Stimulated activated CD8-positive, alpha-beta memory T cell treated with anti-CD3 and anti-CD28 coated beads, Interleukin-4, amount 100 ng/mL, for 4 hours (primary cell): ENCODE measurements at places on chromosomes 12 and 14.

DNA sequence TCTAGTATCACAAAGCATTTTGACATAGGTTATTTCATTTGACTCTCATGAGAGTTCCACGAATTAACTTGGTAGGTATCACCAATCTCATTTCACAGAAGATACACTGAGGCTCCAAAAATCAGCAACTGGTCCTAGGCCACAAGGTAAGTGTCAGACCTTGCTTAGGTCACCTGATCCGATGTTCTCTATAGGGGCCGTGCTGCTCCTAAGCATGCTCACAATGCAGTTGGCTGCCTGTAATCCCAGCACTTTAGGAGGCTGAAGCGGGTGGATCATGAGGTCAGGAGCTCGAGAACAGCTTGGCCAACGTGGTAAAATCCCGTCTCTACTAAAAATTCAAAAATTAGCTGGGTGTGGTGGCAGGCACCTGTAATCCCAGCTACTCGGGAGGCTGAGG lies 78.7 kb upstream of the FOXN3 start:
- no peak for DNase-seq

- DNase-seq = no peak
These were observed 275.0 kb downstream of the AKAP6 start for GRCh38 chr14:32603992-32604565.

GRCh38 chr12:2190085-2190484 lies 137.3 kb downstream of the CACNA1C start:
- no peak for DNase-seq

DNA sequence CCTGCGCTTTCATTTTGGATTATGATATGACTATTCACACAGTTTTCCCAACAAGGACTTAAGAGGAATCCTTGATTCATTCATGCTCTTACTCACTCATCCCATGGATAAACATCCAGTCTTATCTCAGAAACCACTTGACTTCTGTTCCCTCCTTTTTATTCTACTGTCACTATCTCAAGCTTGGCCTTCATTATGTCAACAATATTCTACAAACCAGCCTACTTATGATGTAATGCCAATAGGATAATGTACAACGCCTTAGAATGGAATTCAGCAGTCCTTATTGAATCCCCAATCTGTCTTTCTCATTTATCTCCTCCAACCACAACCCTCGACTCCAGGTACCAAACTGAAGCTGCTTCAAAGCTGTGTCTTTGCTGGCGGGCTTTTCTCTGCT lies 448.5 kb downstream of the PDZRN4 start:
- no peak for DNase-seq

DNA sequence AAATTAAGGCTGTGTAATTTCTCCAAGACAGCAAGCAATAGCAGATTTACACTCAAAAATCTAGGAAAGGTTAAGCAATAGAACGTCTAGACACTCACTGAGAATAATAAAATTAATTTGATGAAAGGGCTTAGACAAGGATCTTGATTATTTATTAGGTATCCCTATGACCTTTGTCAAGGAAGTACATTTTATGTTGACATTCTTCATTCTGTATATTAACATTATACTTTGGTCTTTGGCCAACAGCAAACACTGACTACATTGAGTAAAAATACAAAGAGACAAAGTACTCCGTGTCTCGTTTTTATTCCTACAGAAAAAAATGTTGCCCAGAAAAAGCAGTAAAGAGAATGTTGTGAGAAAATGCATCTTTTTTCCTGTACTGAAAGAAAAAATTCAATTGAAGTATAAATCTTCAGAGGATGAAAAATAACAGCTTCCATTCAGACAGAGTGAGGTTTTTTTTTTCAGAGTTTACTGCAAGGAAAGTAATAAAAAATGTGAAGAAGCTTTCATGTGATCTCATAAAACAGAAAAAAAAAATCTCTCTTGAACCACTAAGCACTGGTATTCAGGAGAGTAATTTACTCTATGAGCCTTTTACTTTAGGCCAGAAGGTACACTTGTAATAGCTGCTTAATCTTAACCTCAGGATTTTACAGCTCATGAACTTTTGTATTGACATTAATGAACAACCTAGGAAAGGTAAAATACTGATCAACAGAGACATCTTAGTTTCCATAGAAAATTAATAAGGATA lies 605.0 kb downstream of the FSCB start:
- DNase-seq = no peak

GRCh38 chr12:107248187-107248586 lies 154.8 kb upstream of the CRY1 start:
- no peak for DNase-seq

GRCh38 chr12:51846911-51847642 lies 1.4 kb downstream of the FIGNL2 start:
- peak; percentile 17 for DNase-seq

- DNase-seq = no peak
These were observed 923.0 kb upstream of the TMEM132C start for GRCh38 chr12:127343940-127344339.

- DNase-seq = no peak
These were observed 160.8 kb downstream of the FOXN3 start for GRCh38 chr14:89256283-89256682.

DNA sequence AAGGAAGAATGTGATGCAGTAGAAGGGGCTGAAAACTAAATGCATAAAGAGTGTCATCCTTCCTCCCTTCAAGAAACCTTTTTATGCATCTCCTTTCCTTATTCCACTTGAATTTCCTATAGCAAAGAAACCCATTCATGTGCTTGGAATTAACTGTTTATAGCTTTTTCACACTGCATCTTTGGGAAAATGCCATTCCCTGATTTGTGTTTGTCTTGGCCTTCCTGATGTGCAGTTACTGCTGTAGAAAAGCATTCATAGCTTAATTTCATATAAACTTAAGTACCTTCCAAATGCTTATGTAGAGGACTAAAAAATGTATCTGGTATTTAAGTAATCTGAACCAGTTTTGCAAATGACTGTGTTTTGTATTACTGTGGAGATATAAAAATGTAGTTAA lies 61.8 kb downstream of the SDR9C7 start:
- DNase-seq = no peak

- no peak for DNase-seq
These were observed 286.8 kb upstream of the AMIGO2 start for GRCh38 chr12:47366579-47366978.

DNA sequence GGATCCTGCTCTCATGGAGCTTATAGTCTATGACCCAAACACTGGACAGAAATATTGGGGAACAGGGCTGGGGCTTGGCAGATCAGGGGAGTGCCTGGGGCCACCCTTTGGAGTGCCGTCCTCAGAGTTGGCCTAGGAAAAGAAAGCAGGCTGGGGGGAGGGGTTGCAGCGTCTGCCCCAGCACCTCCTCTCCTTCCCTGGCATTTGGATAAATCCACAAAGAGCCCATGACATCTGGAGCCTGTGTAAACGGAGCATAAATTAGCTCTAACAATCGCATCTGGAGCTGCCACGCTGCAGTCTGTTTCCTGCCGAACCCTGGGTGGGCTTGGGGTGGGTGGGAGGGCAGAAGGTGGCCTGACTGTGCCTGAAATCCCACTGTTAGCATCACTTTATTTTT lies 63.8 kb downstream of the MVK start:
- DNase-seq = no peak

DNA sequence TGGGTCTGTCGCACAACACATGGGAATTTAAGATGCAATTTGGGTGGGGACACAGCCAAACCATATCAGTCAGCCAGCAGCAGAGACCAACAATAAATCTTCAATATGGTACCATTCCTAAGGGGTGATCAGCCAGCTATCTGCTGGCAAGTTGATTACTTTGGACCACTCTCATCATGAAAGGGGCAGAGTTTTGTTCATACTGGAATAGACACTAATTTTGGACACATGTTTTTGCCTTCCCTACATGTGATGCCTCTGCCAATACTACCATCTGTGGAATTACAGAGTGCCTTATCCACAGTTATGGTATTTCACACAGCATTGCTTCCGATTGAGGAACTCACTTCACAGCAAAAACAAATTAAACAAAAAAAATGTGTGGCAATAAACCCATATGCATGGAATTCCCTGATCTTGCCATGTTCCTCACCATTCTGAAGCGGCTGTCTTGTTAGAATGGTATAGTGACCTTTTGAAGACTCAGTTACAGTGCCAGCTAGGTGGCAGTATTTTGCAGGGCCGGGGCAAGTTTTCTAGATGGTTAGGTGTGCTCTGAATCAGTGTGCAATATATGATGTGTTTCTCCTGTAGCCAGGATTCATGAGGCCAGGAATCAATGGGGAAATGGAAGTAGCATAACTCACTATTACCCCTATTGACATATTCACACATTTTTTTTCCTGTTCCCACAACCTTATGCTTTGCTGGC lies 179.0 kb upstream of the IGF1 start:
- DNase-seq = no peak

GRCh38 chr12:102680304-102680703 lies 199.9 kb upstream of the IGF1 start:
- no peak for DNase-seq

DNA sequence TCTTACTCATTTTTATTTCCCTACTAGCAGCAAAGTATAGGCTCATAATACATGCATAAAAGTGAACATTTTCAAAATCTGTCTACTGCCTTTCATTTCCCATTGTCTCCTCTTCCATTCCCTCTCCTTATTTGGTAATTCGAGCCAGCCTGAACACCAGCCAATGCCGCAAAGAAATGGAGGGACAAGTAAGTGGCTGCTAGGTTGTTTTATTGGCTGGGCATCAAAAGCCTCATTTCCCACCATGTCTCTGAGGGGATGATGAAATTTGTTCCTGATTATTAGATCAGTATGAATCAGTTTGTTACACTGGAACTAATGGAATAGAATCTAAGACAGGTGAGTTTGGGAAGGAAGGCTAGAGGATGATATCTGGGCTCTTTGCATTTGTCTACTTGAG lies 143.5 kb downstream of the KCNA5 start:
- DNase-seq = no peak

- DNase-seq = no peak
These were observed 145.3 kb downstream of the GRIN2B start for GRCh38 chr12:13836099-13836498.

DNA sequence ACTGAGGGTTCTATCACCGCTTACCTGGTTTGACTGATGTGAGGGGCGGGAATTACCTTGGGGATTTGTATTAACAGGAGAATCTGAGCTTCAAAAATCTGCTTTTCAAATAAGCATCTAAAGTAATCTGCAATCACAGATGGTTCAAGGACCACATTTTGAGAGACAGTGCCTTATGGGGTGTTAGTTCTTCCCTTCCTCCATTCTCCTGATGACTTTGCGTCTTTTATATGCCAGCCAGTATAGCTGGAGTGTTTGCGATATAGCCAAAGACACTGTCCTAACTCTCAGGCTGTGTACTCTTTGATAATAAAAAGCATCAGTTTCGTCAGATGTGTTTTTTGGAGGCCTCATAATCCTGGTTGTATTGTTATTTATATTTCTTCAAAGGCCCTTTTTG lies 39.5 kb downstream of the PPHLN1 start:
- DNase-seq = no peak

- DNase-seq = no peak
These were observed 3.2 kb downstream of the DUSP6 start for GRCh38 chr12:89348894-89349699.

DNA sequence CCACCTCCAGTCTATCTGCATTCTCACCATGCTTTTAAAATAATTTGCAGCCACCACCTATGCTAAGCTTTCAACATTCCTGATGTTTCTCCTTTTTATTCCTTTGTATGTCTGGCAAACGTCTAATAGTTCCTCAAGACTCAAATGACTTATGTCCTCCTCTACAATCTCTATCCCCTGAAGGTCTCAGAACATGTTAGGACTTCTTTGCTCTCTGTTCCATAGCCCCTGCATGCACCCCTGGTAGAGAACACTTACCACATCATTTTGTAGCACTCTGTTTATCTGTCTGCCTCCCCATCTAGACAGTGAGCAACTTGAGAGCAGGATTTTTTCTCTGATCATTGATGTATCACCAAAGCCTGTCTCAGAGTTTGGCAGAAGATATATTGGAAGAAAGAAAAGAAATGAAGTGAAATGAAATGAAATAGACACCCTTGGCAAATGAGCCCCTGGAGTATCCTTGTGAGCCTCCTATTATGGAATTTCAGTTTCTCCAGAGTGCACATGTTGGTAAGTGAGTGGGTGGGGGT lies 1231.2 kb upstream of the FLRT2 start:
- DNase-seq = no peak

- DNase-seq = no peak
These were observed 152.2 kb upstream of the RGS6 start for GRCh38 chr14:71780075-71780474.

DNA sequence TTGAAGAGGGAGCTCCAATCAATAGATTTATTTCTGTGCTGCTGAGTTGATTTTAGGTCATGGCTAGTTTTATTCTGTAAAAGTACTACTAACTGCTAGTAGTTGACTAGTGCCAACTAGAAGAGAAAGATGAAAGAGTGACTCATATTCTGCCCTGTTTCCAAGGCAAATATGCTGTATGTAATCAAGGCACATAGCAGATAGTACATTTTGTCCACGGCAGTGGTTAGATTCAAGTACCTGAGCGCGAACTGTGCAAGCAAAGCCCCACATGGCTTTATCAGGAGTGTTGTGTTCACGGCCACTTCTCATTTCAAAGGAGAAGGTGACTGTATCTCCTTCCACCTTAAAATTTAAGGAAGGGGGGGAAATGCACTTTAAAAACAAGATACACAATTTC lies 126.8 kb downstream of the TRAFD1 start:
- no peak for DNase-seq

- no peak for DNase-seq
These were observed 167.0 kb downstream of the LRFN5 start for GRCh38 chr14:41773536-41774279.

GRCh38 chr12:2323532-2324255 lies 270.9 kb downstream of the CACNA1C start:
- no peak for DNase-seq

- no peak for DNase-seq
These were observed 185.6 kb downstream of the TBX5 start for GRCh38 chr12:114220311-114220710.

GRCh38 chr14:101681795-101682194 lies 79.7 kb upstream of the PPP2R5C start:
- no peak for DNase-seq

GRCh38 chr12:54437243-54437642 lies 18.2 kb upstream of the ITGA5 start:
- DNase-seq = no peak

GRCh38 chr12:109844091-109844490 lies 10.9 kb upstream of the TRPV4 start:
- DNase-seq = no peak

DNA sequence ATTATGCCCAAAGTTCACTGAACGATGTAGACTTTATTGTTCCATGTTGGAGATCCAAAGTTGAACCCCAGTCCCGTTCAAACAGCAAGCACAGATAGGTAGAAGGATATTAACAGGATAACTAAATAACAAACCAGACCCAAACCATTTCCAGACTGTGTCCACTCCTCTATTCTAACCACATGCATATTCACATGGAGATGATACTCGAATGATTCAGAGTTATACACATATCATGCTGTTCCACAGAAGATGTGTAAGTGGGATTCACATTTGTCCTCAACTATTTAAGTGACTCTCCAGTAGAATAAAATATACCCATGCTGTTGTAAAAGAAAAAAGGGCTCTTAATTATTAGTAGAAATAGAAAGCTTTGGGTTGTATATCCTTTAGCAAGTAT lies 185.9 kb downstream of the ITPR2 start:
- DNase-seq = no peak
